ENCODE measurements at places on chromosomes 11 and 22. TPM values are rescaled to one million over a fixed set of nuclear protein-coding genes. Genes with fewer than 3 reads are reported as not detected.

DNA sequence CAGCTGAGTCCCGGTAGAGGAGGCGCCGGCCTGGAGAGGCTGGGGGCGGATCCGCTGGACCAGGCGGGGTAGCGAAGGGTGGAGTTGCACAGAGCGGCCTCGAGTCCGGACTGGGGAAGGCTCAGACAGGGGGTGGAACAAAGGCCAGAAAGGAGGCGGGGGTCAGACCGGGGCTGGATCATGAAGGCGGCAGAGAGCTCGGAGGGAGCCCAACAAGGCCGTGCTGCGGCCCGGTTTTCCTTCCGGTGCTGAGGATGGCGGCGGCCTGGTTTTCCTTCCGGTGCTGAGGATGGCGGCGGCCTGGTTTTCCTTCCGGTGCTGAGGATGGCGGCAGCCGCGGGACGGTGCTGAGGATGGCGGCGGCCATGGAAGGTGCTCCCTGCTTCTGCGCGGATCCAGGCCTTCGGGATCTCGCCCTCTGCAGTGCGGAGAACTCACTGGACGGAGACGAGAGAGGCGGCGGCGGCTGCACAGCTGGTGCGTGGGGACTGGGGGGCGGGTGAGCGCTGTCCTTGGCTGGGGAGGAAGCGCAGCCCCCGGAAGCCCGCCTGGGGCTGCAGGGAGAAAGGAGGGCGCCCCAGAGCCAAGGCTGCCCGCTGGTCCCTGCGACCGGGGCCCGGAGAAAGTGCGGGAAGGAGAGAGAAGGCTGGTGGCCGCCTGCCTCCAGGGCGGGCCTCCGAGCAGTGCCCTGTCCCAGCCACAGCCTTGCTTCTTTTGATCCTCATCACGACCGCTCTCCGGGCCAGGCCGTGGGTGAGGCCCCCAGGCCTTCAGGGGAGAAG, 350.4 kb upstream of the B3GAT1 start:
- DNase-seq: no peak

DNA sequence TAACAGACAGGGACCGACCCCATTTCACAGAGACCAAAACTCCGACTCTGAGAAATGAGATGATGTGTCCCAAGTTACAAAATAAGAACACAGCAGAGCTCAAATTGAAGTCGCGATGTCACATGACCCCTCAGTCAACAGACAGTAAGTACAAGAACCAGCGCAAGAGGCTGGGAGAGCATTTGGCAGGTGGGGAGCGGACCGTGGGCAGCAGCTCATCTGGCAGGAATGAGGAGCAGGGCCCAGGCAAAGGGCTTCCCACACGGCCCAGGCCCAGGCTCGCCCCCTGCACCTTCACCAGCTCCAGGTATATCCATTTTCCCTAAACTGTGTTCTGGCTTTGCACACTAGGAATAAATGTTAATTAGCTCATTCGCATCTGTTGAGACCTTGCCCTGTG, 34.3 kb downstream of the SCUBE1 start:
- DNase-seq: no peak

DNA sequence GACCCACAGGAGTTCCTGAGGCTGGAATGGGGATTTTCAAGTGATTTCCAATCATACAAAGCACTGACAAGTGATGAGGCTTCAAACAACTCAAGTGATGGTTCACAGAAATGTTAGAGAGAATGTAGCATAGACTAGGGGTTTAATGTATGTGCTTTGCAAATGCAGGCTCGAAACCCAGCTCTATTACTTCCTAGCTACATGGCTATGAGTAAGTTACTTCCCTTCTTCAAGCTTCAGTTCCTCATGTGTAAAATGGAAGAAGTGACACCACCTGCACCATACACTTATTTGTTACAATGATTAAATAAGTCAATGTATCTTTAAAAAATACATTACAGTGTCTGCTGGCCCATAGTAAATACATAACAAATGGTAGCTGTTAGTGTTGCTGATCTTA, 139.8 kb downstream of the CCDC81 start:
- DNase-seq: no peak

- no peak for DNase-seq
Observed at GRCh38 chr11:119372260-119373058, 9.0 kb downstream of the USP2 start.

POU2AF2 gene
- total RNA-seq: not detected

GRCh38 chr11:84857746-84858145, 769.4 kb downstream of the DLG2 start:
- no peak for DNase-seq

GRCh38 chr11:102761646-102762238, 18.7 kb downstream of the MMP10 start:
- no peak for DNase-seq

DNA sequence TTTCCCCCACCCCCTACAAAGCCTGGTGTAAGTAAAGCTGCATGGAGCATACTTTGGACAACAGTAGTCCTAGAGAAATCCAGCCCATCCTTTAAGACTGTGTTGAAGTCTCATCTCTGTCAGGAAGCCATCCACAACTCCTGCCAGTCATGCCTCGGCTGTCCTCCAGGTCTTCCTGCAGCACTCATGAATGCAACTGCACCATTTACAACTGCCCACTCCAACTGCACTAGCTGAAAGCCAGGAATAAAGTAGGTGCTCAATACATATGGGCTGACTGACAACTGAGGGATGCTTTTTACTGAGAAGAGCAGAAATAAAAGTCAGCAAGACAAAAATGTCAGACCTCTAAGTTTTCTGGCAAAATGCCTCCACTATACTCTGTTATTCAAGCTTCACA, 27.4 kb downstream of the IL18BP start:
- no peak for DNase-seq

- DNase-seq: peak; percentile 37
Observed at GRCh38 chr11:62923601-62924411, 2.6 kb upstream of the CHRM1 start.

DNA sequence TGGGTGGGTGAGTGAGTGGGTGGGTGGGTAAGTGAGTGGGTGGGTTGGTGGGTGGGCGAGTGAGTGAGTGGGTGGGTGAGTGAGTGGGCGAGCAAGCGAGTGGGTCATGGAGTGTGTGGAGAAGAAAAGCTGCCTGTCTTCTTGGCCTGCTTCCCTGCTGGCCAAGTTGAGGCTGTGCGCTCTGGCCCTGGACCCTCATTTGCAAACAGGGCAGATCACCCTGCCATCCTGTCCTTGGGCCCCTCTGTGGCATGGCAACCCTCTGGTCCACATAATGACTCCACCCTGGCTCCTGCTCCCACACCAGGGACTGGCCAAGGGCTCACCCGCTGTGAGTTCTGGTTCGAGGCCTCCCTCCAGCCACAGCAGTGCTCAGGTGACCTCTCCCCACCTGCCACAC, 35.1 kb downstream of the CAPN1 start:
- DNase-seq: no peak

DNA sequence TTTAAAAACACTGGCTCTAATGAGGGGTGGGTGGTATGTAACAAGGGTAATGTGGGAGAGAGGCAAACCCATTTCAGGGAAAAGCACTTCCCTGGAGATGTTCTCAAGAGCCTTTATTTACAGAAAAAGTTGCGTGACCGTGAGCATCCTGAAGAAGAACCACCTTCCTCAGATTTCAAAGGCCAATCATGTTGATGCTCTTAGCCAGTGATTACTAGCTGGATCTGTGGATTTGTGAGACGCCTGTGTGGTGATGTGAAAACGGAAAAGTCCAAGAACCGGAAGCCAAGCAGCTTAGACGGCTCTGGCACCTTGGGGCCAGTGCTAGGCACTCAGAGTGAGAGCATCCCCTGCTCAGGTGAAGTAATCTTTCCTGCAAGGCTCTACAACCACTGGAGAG, 12.6 kb upstream of the UBASH3B start:
- no peak for DNase-seq

PPP1R14B gene
- total RNA-seq: 286 TPM

ZNF280B gene
- total RNA-seq: 8.6 TPM

GRCh38 chr11:31974366-31975136, 116.3 kb upstream of the RCN1 start:
- DNase-seq: no peak

DNA sequence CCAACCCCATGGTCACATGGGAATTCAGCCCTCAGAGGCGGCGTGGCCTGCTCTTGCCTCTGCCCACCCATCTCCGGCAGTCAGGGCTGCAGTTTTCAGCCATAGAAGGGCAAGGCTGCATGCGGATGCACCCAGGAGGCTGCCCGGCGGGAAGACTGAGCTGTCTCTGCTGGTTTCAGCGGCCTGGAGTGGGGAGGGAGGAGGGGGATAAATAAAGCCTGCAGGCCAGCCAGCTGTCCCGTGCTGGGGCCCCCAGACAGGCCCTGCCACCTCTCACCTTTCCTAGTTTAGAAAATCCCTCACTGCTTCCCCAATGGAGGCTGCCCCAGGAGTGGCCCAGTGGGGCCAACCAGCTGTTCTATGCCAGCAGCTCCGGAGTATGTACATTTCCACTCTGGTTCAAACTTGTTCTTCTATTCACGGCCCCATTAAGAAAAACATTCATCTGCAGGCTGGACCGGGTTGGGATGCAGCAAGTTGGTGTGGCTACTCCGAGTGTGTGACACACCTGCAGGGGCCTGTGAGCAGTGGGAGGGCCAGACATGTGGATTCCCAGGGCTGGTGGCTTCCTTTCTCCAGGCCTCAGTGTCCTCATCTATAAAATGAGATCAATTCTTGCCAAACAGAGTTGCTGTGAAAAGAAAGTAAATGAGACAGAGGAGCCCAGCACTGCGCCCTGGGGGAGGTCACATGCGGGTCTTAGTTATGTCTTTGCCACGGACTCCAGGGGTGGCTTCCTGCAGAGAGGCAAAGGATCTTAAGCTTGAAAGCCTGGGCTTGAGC, 5.0 kb downstream of the MICALL1 start:
- DNase-seq: no peak
